ENCODE measurements at places on chromosomes 2 and 18.

DNA sequence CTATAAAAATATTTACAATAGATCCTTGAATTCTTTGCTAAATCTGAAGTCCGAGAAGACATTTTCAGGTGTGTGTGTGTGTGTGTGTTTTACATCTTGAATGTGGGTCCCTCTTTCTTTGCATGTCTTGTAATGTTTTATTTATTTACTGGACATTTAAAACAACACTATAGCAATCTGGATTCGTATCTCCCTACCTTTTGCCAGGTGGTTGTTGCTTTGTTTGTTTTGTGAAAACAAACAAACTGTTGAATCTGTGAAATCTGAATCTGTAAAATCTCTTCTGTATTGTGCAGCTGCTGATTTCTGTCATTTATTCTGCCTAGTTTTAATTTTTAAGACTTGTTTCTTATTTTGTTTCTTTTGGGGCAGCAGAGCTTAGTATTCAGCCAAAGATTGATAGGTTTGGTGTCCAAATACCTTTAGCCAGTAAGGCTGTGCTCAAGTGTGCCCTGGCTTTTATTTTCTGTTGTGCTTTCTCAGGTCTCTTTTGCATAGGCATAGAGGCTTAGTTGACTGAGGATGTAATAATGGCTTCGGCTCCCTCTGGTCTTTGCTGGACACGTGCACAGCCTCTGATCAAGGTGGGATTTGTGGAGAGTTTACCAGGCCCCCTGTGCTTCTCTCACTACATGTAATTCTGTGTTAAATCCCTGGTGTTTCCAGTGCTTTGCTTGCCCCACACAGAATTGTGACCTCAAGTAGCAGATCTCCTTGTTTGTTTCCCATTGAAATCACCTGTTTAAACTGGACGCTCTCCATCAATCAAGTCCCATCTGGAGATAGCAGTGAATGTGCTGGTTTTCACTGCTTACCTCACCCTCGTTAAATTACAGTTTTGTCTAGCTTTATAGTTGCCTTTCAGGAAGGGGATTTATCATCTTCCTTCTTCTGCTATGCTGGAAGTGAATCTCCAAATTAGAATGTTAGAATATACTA lies 71.1 kb downstream of the BIRC6 start:
- DNase-seq: no peak

DNA sequence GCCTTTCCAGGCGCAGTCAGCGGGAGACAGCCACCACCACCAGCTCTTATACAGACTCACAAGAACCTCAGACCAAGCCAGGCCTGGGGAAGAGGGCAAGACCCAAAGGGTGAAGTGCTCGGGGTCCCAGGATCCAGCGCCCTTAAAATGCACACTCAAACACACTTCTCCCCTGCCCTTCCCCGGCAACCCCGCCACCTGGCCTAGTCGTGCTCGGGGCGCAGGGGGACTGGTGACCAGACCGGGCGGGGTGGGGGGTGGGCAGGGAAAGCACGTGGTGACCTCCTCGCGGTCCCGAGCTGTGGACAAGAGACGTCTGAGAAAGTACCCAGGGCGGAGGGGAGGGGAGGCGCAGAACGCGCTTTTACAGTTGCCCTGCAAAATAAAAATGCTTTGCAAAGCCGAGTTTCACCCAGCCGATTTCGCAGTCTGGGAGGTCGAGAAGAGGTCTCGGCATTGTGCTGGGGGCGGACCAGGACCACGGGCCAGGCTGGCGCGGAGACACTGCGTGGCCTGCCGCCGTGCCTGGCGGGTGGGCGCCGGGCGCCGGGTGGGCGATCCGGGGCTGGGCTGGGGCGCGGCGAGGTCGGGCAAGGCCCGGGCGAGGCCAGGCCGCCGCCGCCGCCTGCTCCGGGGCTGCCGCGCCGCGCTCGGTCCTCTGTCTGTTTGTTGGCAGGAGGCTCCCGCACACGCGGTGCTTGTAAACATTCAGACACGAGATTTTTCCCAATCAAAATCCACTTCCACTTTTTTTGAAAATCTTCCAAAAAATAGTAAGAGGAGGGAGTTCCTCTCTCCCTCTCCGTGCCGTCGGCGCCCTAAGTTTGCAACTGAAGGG lies 2.0 kb downstream of the BCL11A start:
- no peak for DNase-seq

- DNase-seq: no peak
Observed at GRCh38 chr2:158779621-158780020, 15.5 kb upstream of the DAPL1 start.

DNA sequence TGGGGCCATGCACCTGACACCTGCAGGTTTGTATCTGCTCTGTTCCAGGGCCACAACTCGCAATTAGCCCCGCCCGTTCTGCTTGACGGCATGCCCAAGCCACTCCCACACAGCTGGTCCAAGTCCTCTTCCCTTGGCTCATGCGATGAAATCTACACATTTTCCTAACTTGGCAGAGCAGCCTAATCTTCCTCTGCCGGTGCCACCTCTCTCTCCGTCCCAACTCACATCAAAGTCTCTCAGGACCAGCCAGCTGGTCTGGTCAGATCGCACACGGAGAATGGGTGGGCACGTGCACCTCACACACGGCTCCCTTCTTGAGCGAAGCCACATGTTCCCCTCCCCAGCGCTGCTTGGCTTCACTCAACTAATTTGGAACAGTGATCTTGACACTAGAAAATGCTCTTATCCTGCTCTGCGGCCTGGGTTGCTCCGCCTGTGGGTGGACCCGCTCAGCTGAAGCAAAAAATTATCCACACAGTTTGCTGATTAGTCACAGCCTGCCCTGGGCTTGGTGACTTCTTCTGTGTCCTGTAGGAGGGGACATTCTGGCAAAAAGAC lies 176.7 kb downstream of the NRP2 start:
- no peak for DNase-seq

DNA sequence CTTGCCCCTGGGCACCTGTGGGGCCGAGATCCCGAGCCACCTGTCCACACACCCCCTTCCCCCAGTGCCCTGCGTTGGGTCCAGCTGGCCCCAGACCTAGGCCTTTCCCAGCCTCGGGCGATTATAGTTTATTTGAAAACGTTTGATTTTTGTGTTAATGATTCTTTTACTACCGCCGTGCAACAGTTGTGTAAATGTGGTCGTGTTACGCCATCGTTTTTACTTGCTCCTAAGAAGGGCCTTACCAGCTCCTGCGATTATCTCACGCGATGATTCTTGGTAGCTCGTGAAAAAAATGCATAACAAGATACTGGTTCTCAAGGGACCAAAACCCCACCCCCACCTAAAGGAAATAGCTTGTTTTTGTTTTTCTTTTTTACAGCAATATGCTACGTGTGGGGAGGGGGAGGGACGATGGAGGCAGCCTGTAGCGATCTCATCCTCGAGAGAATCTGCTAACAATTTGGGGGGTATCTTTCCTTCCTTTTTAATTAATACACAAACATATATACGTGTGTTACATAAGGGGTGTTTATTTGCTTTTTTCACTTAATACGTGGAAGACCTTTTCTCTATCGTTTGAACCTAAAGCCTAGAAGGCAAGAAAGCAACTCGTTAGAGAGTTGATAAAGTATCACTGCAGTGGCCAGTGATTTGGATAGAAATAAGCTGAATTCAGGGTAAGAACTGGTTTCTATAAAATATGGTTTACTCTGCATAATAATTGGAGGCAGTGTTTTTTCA lies 1.0 kb downstream of the ZDBF2 start:
- no peak for DNase-seq

DNA sequence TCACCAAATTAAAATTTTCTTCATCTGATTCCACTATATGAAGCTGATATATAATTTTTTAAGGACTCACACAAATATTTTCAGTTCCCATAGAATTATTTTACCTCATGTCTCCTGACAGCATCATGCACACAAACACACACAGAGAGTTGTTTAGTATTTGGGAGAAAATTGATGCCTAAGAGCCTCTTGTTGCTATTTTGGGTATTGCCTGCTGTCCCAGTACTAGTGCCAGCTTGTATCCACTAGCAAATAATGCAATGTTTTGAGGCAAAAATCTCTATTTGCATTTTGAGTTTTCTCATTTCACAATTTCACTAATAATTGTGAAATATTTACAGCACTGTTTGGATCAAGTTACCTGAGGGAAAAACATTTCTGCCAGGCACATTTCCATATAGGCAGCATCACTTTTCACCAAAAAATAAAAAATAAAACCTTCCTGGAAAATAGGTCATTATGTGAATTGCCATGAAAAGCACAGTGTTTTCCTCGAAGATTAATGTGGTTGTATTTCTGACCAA lies 328.2 kb downstream of the KCNJ3 start:
- DNase-seq: no peak

DNA sequence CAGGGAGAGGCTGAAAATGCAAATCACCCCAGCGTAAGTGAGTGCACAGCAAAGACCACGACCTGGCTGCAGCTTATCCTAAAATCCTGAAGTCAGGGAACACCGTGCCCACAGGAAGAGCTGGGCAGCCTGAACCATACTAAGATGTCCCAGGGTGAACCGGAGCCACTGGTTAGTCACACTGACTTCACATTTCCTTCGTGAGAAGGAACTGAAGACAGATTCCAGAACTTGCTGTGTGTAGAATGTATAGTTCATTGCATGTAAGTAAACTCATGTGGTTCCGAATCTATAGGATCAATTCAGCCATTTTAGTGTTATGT lies 84.6 kb upstream of the NDUFV2 start:
- DNase-seq: no peak

DNA sequence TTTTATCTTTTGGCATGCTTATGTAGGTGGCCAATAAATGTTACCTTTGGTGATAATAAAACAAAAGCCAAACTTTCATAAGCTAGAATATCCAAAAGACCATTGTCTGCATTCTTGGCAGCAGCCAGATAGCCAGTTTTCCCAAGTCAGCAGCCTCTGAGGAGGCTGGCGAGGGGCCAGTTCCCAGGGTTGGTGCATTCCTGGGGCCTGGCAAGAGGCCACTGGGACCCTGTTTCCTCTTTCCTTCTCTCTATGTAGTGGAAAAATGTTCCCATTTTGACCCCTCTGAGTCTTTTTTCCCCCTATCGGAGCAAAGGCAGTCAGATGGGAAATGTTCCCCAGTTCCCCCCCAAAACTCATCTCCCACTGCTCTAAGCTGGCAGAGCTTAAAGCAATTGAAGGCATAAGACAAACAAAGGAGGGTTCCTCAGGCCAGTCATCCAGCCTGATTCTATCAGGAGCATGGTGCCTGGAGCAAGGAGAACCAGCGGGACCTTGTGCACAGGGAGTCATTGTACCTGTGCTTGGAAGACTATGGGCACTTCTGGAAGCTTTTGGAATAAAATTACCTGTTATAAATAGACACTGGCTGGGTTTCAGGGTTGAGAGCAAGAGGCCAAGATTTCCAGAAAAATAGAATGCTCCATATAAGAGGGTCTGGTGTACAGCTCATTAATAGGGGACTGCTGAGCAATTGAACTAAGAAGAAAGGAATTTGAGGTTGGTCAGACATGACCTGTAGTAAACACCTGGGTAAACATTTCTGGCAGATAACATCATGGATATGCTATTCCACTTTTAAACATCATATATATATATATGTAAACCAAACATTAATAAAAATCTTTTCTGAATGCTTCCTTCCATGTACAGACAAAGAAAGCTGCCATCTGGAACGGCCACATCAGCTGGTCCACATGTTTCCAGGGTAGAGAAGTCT lies 63.4 kb downstream of the NCKAP5 start:
- no peak for DNase-seq

DNA sequence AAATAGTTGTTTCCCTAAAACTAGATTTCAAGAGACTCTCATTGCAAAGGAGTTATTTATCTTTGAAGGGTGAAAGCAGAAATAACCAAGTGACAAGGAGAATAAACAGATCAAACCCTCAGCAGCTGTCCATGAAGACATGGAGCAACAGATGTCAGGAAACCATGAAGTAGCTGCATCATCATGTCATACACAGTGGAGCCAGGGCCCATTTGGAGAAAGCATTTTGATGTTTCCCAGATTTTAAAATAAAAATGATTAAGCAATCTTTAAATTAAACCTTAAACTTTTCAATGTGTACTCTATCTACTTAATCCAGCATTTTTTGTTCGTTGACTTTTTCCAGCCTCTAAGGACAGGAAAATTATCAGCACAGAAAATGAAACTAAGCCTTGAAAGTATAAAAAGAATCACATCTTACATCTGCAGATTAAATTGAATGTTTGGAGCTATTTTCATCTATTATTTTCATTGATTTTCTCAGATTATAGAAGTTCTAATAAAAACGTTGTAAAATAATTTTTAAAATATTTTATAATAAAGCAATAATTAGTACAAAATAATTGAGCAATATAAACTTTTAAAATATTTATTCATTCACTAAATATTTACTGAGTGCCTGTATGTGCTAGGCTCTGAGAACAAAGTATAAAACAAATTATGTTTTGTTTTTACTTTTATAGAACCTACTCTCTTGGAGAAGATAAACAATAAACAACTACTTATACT lies 860.1 kb downstream of the BCL11A start:
- DNase-seq: no peak

DNA sequence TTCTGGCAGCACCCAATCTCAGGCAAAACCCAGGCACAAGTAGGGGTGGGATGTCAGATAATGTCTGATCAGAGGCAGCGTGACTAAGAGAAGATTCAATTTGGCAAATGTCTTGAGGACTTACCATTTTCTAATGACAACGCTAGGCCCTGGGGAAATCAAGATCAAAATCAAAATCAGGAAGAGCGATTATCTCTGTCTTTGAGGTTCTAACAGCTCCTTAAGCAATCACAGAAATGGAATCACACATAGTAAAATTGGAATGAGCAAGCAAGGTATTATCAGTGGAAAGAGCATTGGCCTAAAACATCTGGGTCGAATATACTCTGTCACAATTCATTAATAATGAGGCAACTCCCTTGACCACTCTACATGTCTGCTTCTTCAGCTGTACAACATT lies 8.6 kb upstream of the SERPINB2 start:
- no peak for DNase-seq

GRCh38 chr2:8611700-8612099 lies 70.2 kb upstream of the ID2 start:
- DNase-seq: no peak

DNA sequence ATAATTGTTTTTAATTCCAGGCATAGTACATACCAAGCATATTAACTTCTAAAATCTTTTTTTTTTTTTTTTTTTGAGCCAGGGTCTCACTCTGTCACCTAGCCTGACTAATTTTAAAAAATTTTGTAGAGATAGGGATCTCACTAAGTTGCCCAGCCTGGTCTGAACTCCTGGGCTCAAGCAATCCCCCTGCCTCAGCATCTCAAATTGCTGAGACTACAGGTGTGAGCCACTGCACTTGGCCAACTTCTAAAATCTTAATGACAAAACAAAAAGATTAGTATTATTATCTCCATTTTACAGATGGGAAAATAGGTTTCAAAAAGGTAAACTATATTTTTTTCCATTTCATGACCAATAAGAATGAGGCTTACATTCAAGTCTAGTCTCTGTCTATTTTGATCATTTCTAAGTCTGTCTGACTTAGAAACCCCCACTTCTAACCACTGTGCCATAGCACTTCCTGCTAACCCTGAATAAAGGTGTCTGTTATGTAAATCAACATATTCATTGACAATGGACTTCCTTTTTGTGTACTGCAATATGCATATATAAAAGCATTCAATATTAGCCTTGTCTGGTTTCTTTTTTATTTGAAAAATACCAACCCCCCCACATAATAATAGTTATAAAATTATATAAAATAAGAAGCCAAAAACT lies 28.7 kb upstream of the ZEB2 start:
- no peak for DNase-seq

GRCh38 chr2:52034706-52035105 lies 1002.8 kb upstream of the NRXN1 start:
- no peak for DNase-seq

- no peak for DNase-seq
Observed at GRCh38 chr2:41896186-41896846, 151.5 kb upstream of the PKDCC start.

Measured in activated naive CD4-positive, alpha-beta T cell (primary cell).